ENCODE measurements at places on chromosomes 1 and 21. TPM values are rescaled to one million over a fixed set of nuclear protein-coding genes. Genes with fewer than 3 reads are reported as not detected.

DNA sequence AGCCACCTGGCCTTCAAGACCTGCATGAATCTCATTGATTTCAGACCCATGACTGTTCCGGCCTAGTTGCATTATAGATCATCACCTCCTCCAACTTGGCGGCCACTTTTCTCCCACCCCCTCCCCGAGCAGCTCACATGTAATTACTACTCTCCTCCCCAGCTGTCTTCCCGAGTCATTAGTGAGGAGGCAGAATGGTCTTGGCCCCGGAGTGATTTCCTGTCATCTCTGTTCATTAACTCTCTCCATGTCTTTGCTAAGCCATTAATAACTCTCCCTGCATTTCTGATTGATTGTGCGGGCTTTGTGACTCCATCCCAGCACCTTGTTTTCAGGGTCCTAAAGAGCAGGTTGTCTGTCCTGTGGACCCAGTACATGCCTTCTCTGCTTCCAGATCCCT is 75.6 kb upstream of the CNTN2 start:
- DNase-seq = no peak

DNA sequence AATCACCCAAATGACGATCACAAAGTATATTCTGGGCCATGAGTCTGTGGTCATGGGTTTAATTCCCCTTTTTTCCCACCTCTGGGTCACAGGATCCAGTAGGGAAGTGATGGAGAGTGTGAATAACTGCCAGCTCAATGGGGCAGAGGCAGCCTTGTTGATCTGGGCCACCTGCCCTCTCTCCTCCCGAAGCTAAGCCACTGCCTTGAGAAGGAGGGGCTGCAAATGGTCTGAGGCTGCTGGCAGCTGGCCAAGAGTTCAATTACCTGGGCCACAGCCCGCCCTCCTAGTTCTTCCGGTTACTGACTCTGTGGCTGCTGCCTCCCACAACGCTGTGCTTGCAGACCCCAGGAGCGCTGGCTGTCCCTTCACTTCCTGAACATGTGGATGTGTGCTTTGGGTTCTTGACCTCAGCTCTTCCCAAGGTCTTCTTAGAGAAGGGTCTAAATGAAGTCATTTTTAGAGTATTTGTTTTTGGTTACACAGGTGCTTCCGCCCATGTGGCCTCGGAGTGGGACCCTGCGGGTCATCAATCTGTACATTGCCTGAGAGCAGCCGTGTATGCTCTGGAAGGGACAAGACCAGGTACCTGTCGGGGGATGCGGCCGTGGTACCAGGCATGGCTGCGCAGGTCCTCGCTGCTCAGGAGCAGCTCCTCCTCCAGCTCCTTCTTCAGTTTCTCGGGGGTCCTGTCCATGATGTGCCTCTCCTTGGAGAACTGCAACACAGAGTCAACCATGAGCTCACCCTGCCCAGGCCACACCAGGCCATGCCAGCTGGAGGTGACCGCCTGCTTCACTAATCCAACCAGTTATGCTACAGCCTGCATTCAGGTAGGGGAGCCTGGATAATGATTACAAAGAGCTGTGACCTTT is 89.7 kb downstream of the BCAR3 start:
- DNase-seq = peak; percentile 65

- DNase-seq = no peak
These were observed 7.3 kb upstream of the HPCAL4 start for GRCh38 chr1:39698568-39698967.

DNA sequence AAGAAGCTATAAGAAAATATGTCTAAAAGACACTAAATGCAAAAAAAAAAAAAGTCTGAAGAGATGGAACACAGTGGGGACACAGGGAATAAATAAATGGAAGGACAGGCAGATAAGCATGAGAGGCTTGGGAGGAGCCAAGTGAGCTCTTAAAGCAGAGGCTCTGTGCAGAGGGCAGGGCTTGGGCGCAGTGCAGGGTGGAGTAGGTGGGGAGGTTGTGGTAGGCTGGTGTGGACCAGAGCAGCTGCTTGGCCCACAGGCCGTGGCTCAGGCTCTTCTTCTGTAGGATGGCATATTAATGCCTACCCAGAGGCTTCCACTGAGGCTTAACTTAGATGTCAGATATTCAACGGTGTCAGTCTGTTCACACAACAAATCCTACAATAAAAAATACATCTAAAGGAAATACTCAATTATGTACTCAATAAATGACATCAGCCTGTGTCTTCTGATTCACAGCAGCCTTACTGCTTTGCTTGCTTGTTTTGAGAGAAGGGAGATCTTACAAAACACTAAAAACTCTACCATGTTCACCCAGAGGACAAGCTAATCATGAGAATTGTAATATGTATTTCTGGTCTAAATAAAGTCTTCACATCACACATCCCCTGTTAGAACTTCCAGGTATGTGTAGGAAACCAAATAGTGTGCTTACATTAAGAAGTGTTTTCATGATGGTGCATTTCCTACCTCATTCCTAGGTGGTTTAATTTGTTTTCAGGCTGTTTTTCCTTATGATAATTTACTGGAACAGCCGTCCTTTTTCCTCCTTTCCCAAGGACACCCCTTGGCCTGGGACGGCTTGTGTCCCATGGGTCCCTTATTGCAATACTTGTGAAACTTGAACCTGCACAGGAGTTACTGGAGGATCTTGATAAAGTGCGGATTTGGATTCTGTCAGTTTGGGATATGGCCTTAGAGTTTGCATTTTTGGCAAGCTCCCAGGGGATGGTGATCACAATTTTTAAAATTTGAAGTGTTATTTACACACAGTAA is 24.9 kb downstream of the DIP2A start:
- DNase-seq = no peak

- no peak for DNase-seq
These were observed 14.5 kb downstream of the CNST start for GRCh38 chr1:246580497-246581370.

IFNLR1 gene
- total RNA-seq = 1.4 TPM

EPHA10 gene
- 0.71 TPM for total RNA-seq

MT1HL1 gene
- not detected for total RNA-seq
